DMS79 treated with DMSO at 0.1 percent for 48 hours (cell line): ENCODE measurements at places on chromosomes 13 and 19.

GRCh38 chr19:39830406-39830805, 3.6 kb downstream of the DYRK1B start:
- DNase-seq, result no peak

DNA sequence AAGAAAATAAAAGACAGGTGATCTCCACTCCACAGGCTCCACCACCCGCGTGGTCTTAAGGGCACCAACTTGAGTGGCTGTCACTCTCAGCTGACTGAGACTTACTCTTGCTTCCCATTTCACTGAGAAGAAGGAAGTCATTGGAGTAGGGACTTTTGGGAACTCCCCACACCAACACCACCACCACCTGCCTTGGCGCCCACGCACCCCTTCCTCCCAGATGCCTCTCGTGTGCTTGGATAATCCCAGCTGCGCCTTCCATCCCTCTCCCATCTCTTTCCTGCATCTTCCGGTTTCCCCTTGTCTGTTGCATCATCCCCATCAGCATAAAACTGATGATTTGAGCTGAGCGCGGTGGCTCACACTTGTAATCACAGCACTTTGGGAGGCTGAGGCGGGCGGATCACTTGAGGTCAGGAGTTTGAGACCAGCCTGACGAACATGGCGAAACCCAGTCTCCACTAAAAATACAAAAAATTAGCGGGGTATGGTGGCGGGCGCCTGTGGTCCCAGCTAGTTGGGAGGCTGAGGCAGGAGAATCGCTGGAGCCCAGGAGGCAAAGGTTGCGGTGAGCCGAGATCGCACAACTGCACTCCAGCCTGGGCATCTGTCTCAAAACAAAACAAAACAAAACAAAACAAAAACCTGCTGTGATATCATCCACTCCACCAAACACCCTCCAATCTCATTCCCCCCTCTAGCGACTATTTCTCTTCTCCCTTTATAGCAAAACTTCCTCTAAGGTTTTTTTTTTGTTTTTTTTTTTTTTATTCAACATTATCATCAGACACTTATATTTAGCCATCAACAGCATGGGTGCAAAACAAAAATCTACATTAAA, 25.5 kb downstream of the AP2S1 start:
- DNase-seq, result no peak

- DNase-seq, result no peak
Observed at GRCh38 chr13:25806264-25806974, 245.4 kb downstream of the SHISA2 start.

DNA sequence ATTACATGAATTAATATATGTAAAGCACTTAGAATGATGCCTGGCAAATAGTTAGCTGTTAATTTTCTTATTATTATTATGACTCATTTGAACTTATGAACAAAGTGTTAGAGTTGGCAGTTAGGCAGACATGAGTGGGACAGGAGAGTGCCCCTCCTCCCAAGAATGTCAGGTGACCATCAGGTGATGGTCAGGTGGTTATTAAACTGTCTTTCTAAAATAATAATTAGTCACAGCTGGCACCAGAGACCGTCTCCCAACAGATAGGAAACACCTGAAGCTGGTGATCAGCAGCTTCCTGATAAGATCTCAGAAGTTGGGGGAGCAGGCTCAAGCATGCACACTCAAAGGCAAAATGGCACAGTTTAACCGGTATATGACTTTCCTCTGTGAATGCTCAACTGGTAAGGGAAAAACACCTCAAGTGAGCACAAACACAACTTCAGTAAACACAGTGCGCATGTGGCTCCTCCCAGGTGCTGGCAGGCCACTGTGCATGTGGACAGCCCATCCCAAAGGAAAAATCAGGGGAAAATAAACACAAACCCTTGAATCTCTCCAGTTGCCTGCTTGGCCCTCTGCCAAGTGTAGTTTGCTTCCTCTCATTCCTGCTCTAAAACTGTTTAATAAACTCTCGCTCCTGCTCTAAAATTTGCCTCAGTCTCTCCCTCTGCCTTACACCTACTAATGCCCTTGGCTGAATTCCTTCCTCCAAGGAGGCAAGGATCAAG, 54.0 kb downstream of the FLT1 start:
- DNase-seq, result no peak

GRCh38 chr13:75326173-75327134, 155.5 kb downstream of the TBC1D4 start:
- no peak for DNase-seq

DNA sequence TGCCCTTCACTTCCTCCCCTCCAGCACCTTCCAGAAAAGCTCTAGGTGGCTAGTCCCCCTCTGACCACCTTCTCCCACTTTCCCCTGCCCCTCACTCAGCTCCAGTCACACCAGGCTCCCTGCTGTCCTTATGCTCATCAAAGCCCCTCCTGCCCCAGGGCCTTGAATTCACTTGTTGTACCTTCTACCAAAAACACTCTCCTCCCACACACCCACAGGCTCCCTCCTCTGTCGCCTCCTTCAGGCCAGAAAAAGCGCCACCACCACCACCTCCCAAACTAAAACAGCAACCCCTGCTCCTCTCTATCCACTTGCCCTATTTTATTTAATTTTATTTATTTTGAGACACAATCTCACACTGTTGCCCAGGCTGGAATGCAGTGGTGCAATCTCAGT, 4.8 kb upstream of the CEACAM16 start:
- DNase-seq, result no peak

DNA sequence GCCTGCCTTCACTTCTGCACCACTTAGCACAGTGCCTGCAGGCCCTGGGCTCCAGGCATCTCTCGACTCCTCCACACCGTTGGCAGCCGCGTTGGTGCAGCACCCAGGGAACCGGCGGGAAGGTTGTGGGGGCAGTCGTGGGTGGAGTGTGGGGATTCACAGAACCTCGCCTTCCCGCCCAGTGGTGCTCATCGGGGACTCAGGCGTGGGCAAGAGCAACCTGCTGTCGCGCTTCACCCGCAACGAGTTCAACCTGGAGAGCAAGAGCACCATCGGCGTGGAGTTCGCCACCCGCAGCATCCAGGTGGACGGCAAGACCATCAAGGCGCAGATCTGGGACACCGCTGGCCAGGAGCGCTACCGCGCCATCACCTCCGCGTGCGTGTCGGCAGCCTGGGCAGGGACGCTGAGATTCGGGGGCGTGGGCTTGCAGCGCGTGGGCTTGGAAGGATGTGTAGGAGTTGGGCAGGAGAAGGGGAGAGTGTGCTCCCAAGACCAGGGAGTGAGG, 9.6 kb downstream of the RAB11B start:
- DNase-seq, result no peak

DNA sequence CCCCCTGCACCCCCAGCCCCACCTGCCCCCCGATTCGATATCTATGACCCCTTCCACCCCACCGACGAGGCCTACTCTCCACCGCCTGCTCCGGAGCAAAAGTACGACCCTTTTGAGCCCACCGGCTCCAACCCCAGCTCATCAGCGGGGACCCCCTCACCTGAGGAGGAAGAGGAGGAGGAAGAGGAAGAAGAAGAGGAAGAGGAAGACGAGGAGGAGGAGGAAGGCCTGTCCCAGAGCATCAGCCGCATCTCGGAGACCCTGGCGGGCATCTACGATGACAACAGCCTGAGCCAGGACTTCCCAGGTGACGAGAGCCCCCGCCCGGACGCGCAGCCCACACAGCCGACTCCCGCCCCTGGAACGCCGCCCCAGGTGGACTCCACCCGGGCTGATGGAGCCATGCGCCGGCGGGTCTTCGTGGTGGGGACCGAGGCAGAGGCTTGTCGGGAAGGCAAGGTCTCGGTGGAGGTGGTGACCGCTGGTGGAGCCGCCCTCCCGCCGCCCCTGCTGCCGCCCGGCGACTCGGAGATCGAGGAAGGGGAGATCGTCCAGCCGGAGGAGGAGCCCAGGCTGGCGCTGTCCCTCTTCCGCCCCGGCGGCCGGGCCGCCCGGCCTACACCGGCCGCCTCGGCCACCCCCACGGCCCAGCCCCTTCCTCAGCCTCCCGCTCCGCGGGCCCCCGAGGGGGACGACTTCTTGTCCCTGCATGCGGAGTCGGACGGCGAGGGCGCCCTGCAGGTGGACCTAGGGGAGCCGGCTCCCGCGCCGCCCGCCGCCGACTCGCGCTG, 9.2 kb downstream of the SCAF1 start:
- DNase-seq, result no peak

- DNase-seq, result no peak
Observed at GRCh38 chr19:31979362-31979761, 366.0 kb upstream of the ZNF507 start.

GRCh38 chr13:48647625-48648024, 6.1 kb upstream of the CYSLTR2 start:
- DNase-seq, result no peak

- peak; percentile 45 for DNase-seq
Observed at GRCh38 chr19:57648331-57649003, 15.5 kb downstream of the ZNF211 start.
